ENCODE measurements at places on chromosomes 16 and 17.

DNA sequence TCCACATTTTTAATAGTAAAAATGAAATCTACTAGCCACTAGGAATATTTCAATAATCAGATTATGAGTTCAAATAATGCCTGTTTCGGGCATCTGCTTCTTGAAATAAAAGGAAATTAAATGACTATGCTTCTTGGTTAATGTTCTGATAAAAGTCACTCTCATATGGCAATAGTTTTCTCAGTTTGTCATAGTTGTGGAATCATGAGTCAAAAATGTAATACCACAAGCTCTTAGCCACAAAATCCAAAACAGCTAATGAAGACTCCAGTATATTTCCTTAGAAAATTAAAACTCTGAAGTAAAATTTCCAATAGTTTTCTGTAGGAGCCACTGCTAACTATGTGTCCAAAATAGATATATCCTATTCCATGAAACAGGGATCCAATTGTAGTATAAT is 676.3 kb upstream of the CDH8 start:
- no peak for DNase-seq

DNA sequence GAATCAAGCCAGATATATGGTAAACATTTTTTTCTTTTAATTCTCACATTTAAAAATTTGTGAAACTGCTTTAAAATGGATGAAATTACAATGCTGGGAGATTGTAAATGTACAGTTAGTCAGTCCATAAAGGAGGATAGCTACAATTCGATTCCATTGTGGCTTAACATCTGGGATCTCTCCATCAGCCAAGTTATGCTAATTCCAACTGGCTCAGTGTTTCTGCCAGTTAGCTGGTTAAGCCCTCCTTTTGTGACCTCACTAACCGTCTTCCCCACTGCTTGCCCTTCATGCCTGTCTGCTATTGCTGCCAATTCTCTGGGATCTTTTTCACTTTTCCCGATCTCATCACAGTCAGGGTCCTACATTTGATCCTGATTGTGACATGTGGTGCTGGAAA is 1347.6 kb downstream of the CDH11 start:
- DNase-seq, result no peak

- no peak for DNase-seq
Observed at GRCh38 chr17:74807441-74807840, 31.3 kb upstream of the NAT9 start.

- DNase-seq, result no peak
Observed at GRCh38 chr16:10763456-10763855, 19.8 kb downstream of the NUBP1 start.

- DNase-seq, result no peak
Observed at GRCh38 chr17:81967533-81968395, 6.8 kb upstream of the NOTUM start.

- no peak for DNase-seq
Observed at GRCh38 chr16:912684-913613, 57.8 kb downstream of the LMF1 start.

DNA sequence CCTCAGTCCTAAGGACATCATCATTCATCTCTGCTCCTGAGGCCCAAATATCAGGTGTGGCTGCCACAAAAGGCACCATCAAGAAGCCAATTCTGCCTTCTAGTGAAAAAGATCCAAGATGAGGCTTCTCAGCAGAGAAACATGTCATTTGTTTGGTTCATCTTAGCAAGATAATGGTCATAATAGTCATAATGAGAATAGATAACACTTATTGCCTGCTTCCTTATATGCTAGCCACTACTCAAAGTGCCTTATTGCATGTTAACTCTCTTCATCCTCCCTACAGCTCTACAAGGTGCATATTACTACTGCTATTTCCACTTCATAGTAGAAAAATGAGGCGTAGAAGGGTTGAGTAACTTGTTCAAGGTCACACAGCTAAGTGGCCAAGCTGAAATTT is 45.0 kb upstream of the MRPS23 start:
- DNase-seq, result no peak

- DNase-seq, result no peak
Observed at GRCh38 chr16:81451753-81452680, 7.4 kb downstream of the CMIP start.

GRCh38 chr16:52350031-52350642 is 196.8 kb downstream of the TOX3 start:
- DNase-seq, result no peak

DNA sequence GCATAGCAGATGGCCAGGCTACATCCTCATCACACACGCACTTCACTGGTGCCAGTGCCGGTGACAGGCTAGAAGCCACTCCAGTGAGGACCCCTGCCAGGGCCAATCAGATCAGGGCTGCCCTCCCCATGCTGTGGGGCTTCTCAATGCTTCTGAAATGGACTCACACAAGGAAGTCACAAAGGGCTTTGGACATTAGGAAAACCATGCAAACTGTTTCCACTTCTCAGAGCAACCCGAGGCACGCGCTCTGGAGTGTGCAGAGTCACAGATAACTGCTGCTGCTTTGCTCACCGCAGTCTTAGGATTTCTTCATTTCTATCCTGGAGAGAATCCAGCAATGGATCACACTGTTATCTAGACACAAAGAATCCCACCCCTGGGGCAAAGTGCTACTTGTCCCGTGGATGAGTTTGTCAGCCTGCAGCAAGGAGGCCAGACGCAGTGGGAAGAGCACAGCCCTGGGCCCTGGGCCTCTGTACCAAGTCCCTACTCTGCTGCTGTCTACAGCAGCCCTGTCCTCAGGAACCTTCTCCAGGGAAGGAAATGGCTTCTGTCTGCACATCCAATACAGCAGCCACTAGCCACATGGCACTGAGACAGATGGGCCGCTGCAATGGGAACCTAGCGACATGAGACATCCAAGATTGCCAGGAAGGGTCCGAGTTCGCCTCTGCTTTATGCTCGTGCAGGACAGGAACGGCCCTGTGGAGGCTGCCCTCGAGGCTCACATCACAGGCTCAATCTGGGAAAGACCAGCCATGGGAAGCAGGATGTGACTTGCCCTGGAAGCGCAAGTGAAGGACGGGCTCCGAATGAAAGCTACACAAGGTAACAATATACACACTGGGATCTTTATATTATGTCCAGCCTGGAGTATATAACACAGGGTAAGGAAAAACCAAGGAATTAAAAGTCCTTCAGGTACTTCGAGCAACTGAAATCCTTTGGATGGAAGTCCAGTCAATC is 169.3 kb downstream of the ZFHX3 start:
- DNase-seq, result no peak

- no peak for DNase-seq
Observed at GRCh38 chr17:76122431-76123190, 18.4 kb downstream of the FOXJ1 start.

- DNase-seq, result no peak
Observed at GRCh38 chr16:56478281-56479049, 27.1 kb downstream of the OGFOD1 start.

DNA sequence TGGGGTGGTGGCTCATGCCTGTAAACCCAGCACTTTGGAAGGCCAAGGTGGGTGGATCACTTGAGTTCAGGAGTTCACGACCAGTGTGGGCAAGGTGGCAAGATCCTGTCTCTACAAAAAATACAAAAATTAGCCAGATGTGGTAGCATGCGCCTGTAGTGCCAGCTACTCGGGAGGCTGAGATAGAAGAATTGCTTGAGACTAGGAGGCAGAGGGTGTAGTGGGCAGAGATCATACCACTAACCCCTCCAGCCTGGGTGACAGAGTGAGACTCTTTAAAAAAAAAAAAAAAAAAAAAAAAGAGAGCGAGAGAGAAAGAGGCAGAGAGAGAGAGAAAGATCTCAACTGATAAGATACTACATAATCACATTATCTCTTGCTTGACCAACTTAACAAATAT is 45.9 kb downstream of the KANSL1 start:
- DNase-seq, result no peak

DNA sequence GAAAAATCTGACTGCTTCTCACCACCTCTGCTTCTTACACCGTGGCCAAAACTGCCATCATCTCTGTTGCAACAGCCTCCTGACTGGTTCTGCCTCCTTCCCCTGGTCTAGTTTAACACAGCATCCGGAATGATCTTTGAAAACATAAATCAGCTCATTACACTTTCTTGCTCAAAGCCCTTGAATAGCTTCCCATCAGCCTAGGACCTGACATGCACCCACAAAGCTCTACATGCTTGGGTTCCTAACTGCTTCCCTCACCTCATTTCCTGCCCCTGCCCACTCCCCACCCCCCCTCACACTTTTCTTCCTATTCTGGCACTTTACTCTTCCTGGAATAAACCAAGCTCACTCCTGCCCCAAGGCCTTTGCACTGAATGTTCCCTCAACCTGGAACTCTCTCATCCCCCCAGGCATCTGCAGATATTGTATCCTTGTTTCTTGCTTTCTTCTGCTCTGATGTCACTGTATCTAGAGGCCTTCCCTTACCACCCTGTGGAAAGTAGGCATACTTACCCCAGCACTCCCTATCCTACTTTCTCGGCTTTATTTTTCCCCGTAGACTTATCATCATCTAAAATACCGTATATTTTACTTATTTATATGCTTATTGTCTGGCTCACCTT is 112.4 kb downstream of the FTO start:
- no peak for DNase-seq

DNA sequence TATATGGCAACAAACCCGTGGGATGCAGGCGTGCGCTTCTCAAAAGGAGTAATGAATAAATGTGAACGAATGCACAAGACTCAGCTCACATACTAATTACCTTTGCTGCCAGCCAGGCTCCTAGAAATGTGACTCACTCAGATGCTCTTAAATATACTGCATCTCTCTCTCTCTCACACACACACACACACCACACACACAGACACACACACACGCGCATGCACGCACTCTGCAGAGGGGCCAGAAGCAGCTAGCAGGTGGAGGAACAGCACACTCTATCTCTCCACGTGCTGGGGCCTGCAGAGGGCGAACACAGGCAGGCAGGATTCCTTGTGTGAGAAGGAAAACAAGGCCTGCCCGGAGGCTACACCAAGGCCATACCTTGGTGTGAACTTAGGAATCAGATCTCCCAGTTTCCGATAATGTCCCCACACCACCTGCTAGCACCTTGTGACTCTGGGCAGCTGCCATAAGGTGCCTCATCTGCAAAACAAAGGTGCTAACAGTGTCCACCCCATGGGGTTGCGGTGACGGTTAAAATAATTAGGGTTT is 5.3 kb downstream of the GPRC5B start:
- DNase-seq, result no peak

DNA sequence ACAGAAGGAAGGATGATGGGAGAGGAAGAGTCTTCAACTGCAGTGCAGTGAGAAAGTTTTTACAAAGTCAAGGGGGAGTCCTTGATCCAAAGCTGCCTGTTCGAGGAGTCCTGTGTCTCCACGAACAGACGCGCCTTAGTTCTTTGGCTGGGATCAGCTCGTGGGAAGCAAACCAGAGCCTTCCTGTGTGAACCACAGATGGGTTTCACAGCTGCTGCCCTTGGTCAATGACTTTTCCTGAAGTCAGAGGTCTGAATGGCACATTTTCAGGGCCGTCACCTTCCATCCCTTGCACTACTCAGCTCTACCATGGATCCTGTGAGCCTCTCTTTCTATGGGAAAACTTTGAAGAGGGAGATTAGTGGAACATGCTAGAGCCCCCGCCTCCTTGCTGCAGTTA is 4.2 kb upstream of the SBK1 start:
- DNase-seq, result no peak

DNA sequence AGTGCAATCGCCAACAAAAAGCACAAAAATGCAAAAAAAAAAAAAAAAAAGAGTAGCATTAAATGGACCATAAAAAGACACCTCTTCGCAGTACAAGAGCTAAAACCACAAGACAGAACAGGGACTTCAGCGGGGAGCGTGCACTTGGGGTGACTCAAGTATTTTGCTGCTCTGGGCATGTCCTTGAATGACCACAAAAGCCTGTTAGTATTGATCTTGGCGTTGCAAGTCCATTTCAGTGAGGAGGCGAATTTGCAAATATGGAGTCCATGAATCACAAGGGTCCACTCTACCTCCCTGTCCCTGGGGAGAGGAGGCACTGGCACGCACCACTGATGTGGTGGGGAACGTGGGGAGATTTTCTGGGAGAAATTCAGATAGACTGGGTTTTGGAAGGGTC is 78.9 kb downstream of the CNGB1 start:
- DNase-seq, result no peak

DNA sequence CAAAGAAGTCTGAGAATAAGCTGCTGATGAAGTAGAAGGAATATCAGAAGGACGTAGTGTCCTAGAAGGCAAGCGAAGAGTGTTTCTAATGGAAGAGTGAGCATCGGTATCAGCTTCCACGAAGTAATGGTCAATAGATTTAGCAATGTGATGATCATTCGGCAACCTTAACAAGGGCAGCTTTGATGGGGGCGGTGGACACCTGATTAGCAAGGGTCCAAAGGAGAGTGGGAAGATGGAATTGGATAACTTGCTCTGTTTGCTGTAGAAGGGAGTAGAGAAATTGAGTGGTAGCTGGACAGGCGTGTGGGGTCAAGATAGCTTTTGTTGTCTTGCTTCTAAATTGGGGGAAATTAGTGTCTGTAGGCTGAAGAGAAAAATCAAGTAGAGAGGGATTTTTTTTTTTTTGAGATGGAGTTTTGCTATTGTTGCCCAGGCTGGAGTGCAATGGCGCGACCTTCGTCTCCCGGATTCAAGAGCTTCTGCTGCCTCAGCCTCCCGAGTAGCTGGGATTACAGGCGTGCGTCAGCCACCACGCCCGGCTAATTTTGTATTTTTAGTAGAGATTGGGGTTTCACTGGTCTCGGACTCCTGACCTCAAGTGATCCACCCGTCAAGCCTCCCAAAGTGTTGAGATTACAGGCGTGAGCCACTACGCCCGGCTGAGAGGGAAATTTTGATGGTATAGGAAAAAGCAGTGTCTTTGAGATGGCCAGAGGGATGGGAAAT is 13.9 kb upstream of the HES7 start:
- no peak for DNase-seq

DNA sequence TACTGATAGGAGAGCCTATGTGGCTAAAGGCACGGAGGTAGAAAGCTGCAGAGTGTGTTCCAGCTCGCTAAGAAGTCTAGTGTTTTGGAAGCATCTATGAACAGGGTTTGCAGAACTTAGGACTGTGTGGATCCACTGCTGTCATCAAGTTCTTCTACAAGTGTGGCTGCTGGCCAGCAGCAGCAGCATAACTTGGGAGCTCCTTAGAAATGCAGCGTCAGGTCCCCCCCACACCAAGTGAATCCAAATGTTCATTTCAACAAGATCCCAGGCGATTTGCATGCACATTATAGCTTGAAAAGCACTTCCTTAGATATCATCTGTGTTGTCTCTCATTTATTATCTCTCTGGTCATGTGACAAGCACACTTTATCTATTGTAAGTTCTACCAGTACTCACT is 131.9 kb upstream of the SHISA6 start:
- no peak for DNase-seq

DNA sequence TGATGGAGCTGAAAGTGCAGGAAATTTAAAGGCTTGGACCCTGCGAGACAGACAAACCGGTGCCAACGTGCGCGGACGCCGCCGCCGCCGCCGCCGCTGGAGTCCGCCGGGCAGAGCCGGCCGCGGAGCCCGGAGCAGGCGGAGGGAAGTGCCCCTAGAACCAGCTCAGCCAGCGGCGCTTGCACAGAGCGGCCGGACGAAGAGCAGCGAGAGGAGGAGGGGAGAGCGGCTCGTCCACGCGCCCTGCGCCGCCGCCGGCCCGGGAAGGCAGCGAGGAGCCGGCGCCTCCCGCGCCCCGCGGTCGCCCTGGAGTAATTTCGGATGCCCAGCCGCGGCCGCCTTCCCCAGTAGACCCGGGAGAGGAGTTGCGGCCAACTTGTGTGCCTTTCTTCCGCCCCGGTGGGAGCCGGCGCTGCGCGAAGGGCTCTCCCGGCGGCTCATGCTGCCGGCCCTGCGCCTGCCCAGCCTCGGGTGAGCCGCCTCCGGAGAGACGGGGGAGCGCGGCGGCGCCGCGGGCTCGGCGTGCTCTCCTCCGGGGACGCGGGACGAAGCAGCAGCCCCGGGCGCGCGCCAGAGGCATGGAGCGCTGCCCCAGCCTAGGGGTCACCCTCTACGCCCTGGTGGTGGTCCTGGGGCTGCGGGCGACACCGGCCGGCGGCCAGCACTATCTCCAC is at the start of gene NOG:
TSS of gene NOG (plus strand) at position 54 of the 674 bp plus-strand sequence. CDS start at position 579, 525 bp downstream.
- DNase-seq, result peak; percentile 39

Measured in NCI-H460 (cell line).